Activated naive CD4-positive, alpha-beta T cell (primary cell): ENCODE measurements at places on chromosomes 13 and 19.

- DNase-seq = no peak
These were observed 109.8 kb downstream of the KL start for GRCh38 chr13:33125821-33126570.

DNA sequence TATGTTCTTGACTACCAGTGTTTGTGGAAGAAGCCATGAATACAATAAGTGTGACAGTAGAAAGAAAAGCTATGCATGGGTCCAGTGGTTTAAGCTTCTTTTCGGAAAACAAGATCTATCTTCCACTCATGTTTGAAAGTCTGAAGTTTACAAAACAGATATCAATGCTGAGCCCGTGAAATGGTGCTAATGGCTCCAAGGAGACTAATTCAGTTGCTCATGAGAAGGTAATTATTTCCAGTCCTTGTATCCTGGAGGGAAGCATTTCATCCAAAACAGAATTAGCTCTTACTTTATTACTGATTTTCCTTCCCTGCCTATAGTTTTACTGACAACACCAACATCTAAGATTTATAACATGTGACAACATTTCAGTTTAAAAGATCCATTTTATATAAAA lies 1364.9 kb downstream of the PCDH9 start:
- DNase-seq = no peak

GRCh38 chr19:33248104-33248503 lies 22.5 kb upstream of the SLC7A10 start:
- no peak for DNase-seq

- no peak for DNase-seq
These were observed 860.3 kb downstream of the DIAPH3 start for GRCh38 chr13:59303433-59303832.

DNA sequence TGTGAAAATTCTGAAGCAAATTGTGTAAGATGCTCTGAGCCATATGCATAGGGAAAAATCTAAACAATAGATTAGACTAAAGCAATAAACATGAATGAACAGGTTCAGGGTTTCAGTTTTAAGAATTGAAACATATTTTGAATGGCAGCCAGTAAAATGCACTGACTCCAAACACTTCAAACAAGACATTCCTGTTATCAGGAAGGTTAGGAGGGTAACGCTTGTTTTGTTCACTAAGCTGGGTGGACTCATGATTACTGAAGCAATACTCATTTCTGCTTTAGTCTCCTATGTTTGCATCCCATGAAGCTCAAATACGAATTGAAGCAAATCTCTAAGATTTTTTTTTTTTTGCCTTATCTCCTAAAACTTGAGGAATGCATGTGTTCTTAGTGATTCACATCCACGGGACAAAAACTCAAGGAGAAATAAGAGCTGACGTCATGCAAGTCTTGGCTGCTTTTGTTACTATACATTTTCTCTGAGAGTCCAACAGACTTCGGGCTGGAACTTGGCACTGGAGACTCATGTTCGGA lies 29.1 kb upstream of the IGFL4 start:
- DNase-seq = no peak

GRCh38 chr19:7295912-7296536 lies 1.8 kb upstream of the INSR start:
- DNase-seq = no peak

DNA sequence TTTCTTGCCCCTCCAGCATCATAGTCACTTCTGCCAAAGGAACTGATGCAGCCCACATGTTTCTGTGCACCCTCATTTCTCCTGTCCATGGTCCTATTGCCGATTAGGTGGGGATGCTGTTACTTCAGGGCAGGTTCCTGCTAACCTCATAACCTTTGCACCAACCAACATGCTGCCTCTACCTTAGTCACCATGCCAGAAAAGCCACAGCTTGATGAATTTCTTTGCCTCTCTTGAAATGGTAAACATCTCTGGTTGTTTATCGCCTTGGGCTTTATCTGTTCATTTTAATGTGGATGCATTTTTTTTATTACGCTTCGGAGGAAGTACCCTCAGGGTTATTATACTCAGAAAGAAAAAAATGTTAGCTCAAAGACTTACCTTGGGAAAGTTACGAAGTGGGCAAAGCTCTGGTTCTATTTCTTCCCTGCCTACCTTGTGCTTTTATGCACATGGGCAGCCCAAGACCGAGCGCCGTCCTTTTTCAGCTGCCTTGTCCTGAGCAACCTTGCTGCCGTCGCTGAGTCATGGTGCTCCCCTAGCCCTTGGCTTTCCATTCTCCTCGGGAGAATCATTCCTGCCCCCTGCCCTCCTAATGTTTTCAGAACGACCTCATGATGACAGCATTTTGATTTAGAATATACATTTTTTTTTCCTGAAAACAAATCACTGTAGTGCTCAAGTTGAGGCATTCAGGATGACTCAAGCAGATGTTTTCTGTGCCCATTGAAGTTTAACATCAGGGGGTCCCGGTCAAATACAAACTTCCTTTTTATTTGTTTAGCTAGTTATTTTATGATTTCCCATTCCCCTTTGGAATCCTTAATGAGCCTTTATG lies 280.0 kb downstream of the SHISA2 start:
- DNase-seq = no peak
